Glomerular endothelial cell (primary cell): ENCODE measurements at places on chromosomes 11 and 22. TPM values are rescaled to one million over a fixed set of nuclear protein-coding genes. Genes with fewer than 3 reads are reported as not detected.

DNA sequence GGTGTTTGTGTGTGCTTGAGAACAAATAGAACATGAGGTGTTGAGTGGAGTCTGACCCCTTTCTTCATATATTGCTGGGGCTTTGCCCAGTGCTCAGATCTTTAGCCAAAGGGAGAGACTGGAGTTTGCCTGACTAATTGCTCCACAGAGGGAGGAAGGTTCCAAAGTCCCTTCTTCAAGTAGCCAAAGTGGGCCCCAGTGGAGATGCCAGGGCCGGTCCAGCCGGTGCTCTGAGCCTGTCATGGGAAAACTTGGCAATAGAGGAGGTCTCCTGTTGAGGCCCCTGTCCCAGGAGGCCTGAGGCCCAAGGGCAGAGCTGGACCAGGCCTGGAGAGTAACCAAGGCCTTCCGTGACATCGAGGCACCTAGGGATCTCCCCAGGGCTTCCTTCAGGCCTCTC lies 112.3 kb downstream of the DSCAML1 start:
- DNase-seq = no peak

DNA sequence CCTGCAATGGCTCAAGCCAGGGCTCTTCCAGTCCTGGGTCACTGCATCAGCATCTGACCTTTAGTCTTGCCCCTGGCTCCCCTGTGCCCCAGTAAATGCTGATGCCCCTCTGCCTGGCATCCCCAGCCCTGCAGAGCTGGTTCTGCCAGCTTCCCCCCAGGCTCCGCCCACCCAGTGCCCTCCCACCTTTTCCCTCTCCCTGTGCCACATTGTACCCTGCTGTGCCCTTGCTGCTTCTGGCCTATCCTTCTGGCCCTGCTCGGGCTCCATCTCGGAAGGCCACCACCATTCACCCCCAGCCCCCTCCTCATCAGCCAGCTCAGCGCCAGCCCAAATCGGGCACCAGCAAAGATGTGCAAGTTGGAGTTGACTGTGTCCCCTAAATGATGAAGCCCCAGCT lies 7.4 kb downstream of the CAPN5 start:
- DNase-seq = no peak

DNA sequence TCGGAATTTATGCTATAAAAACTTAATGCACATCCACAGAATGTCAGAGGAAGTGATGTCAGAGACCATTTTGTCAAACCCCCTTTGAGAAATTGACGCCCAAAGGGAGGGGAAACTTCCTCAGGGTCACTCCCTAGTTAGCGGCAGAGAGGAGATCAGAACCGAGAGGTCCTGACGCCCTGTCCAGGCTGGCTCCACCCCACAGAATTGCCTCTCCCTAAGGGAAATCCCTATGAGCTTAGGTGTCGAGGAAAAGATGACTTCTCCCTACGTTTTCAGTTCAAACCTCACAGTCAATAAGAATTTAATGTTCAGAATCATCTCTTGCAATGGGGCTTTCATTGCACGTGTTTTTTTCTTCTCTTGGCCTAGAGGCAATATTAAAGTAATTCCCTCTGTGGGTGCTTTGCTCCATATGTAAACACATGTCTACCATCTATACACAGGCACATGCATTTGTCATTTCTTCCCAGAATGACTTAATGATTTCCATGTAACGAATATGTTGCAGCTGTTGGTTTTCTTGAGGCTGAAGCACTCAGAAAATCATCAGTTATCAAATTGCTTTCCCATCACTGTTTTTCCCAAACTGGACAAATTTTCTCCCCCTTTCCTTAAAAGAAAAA lies 148.7 kb upstream of the TIMP3 start:
- no peak for DNase-seq

Gene CDC45
- total RNA-seq = 5.4 and 11.5 TPM in 2 replicates

Gene NRXN2
- total RNA-seq = not detected in 2 replicates

- DNase-seq = no peak
Observed at GRCh38 chr22:40107244-40107643, 70.5 kb upstream of the TNRC6B start.

- no peak for DNase-seq
Observed at GRCh38 chr11:9380773-9381172, 3.7 kb upstream of the IPO7 start.

GRCh38 chr11:70716986-70717775 lies 318.9 kb downstream of the CTTN start:
- no peak for DNase-seq

Gene ZNRD2
- total RNA-seq = 59.4 and 66.4 TPM in 2 replicates

GRCh38 chr11:21811572-21811971 lies 381.3 kb upstream of the ANO5 start:
- DNase-seq = no peak

Gene TMPRSS6
- total RNA-seq = not detected in 2 replicates

- DNase-seq = no peak
Observed at GRCh38 chr11:112608509-112608908, 347.8 kb upstream of the PLET1 start.

GRCh38 chr11:95082576-95083001 lies 7.1 kb upstream of the ENDOD1 start:
- DNase-seq = no peak

- no peak for DNase-seq
Observed at GRCh38 chr22:38738475-38739070, 17.2 kb downstream of the SUN2 start.

DNA sequence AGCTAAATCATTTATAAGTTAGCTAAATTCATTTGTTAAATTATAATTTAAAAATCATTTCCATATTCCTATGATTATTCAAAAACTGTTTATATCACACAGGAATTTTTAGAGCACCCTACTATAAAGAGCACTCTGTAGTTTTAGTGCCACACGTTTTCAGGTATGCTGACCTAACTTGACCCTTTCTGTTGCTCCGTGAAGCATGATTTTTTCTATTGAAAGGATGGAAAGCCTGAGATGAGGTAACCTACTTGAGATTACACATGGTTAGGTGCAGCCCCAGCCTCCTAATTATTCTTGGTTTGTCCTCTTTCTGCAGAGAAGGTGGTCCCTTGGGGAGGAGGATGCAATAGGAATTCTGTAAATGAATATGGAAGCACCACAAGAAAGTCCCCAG lies 72.6 kb downstream of the PPFIBP2 start:
- DNase-seq = no peak

Gene MFNG
- total RNA-seq = 109 and 152 TPM in 2 replicates

GRCh38 chr11:86775361-86775760 lies 25.0 kb upstream of the PRSS23 start:
- no peak for DNase-seq

Gene KCNK4
- not detected in 2 replicates for total RNA-seq

DNA sequence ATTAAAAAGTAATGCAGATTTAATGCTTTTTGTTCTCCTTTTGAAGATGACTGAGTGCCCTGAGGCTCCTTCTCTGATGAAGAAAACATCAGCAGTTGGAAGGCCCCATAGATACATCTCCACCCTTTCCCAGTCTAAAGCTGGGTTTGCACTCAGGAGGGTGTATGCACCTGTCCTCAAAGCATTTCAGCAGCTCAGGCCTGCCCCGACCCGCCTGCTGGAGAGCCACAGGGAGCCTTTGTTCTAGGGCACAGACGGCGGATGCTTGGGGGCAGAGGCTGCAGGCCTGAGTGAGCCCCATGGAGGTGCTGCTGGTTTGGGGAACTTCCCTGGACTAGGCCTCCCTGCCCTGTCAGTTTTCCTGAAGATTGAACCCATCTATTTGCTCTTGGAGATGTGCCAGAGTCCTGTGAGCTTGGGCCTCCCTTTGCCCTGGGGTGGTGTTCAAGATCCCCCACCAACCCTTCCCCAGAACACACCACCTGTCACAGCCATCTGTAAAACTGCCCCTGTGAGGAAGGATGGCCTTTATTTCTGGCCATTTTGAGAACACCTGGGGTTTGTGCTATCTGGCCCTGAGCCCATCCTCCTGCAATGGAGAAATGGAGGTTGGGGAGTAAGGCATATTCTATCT lies 160.0 kb downstream of the NAV2 start:
- no peak for DNase-seq

Gene PLEKHB1
- 0.44 and 0.58 TPM in 2 replicates for total RNA-seq

- no peak for DNase-seq
Observed at GRCh38 chr11:131916638-131917037, 546.2 kb downstream of the NTM start.

Gene FAM180B
- total RNA-seq = not detected in 2 replicates

DNA sequence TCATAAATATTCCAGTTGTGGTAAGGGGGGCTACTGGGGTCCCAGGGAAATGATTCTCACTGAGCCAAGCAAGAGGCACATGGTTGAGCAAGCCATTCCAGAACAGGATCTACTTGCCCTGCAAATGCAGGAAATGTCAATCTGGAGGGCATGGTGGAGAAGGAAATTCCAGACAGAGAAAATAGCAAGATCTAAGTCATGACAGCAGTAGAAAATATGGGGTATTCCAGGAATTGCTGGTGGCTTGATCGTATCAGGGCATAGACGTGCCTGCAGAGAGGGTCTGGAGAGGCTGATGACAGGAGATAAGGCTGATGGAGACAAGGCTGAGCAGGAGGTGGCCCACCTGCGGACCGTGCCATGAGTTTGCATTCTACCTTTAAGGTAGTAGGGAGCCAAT lies 566.3 kb upstream of the CADM1 start:
- DNase-seq = no peak

Gene OR52N4
- total RNA-seq = not detected in 2 replicates

GRCh38 chr22:43479301-43479950 lies 67.6 kb downstream of the MPPED1 start:
- DNase-seq = no peak

Gene ACCSL
- not detected in 2 replicates for total RNA-seq

DNA sequence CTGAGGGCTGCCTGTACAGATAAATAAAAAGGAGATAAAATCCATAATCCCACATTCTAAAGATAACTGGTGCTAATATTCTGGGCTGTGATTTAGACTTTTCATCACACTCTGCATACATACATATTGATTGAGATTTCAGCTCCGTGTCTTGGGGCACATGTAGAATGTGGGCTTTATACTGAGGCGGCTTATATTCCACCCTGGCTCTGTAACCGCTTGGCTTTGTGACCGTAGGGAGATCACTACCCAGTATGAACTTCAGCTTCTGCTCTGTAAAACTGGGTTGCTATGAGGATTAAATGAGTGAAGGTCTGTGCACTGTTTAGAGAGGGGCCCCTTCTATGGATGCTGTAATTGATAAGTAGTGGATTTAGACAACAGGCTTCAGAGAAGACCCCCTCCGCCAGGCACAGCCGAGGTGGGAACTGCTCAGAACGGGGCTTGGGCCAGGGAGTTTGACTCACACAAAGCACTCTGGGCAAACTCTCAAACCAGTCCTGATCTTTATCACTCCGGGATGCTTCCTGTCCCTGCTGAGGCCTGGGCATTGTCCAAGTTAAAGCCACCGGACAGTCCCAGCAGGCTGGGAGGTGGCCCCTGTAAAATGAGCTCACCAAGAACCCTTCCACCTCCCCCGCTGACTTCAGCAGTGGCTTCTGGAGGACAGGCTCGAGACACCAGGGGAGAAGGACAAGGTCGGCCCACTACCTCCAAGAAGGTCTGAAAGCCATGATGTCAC lies 17.2 kb downstream of the KIAA1671 start:
- DNase-seq = no peak

Gene LUZP2
- total RNA-seq = 0.05 and 0.23 TPM in 2 replicates

GRCh38 chr22:30296324-30296723 lies 7.0 kb upstream of the CASTOR1 start:
- DNase-seq = no peak

- DNase-seq = no peak
Observed at GRCh38 chr11:23866641-23867040, 630.2 kb upstream of the LUZP2 start.
